Foreskin fibroblast (primary cell): ENCODE measurements at places on chromosomes 16 and 17.
A peak's percentile ranks its signal among the peaks of the same experiment; 100 is the strongest.

DNA sequence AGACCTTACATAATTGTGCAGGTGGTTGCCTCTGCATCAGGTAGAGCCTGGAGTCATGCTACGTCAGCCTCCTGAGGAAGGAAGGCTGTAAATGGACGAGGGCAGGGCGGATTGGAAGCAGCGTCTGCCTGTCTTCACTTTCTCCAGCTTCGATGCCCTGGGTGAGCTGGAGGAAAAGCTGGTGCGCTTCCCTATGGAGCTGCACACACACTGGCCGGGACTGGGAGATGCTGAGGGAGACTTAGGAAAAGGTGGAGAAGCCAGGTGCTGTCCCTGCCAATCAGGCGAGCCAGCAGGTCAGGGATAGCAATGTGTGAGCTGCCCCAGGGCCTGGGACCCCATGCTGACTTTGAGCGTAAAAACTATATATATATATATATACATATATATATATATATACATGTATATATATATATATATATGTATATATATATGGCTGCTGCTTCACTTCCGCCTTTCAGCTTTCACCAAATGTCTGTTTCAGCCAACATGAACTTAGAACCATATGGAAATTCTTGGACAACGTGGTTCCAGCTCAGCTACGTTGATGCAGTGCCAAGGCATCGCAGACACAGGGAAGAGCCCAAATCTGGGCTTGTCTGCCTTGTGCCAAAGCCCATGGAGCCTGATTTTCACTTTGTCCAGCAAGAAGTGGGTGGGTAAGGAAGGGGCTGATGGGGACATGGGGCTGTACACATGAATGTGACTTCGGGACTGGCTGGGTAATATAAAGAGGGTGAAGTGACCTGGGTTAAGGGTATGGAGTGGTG lies 71.5 kb upstream of the NKD1 start:
- DNase-seq, result no peak

- no peak for DNase-seq
Measured at GRCh38 chr17:81411305-81411704, 16.0 kb downstream of the BAHCC1 start.

DNA sequence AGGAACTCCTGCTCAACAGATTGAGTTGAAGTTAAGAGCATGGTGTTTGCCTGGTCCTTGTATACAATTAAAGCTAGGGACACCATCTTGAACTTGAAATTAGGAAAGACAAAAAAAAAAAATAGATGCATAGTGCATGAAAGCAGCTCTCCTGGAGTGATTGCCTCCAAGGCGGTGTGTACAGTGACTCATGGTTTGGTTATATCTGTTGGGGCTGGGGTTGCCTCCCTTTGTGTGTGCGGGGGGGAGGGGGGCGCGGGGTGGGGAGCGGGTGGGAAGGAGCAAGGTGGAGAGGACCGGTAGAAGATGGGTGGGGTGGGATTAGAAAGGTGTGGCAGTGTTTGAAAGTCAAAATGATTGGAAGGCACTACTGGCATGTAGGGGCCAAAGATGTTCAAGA lies 3.4 kb downstream of the TMED6 start:
- DNase-seq, result no peak

DNA sequence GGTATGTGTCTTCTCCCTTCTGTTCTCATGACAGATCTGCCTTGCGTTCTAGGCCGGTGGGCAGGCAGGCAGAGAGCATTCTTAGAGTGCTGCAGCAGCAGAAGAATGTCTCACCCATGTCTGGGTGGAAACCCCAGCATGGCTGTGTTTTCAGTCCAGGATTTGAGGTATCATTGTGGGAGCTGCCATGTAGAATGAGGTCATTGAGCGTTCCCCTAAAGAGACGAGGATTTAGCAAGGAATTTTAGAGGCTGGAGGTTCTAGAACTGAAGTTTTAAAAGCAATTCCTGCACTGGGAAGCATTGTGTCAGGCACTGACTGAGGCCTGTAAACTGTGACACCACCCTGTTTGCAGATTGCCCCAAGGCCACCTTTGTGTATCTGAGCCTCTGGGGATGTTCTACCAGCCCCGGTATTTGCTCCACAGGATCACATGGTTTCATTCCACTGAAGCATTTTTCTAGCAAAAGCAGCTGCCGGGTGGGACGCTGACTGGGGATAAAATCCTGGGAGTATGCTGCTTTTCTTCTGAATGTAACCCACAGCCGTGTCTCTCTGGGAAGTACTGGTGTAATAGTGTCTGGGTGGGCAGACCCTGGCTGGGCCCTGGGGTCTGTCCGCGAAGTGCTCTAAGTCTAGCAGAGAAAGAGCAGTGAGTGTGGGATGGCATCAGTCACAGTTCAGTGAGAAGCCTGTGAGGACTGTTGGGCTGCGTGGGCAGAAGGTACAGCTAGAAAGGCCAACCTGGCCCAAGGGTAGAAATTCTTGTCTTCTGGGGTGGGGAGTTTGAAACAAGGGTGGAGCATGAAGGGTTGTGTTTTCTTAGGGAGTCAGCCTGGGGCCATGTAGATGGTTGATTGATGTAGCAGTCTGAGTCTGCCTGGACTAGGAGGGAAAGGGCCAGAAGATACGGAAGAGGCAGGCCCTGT lies 30.2 kb downstream of the PLCD3 start:
- DNase-seq, result no peak

GRCh38 chr17:79799538-79800324 lies 2.9 kb upstream of the CBX8 start:
- no peak for DNase-seq

DNA sequence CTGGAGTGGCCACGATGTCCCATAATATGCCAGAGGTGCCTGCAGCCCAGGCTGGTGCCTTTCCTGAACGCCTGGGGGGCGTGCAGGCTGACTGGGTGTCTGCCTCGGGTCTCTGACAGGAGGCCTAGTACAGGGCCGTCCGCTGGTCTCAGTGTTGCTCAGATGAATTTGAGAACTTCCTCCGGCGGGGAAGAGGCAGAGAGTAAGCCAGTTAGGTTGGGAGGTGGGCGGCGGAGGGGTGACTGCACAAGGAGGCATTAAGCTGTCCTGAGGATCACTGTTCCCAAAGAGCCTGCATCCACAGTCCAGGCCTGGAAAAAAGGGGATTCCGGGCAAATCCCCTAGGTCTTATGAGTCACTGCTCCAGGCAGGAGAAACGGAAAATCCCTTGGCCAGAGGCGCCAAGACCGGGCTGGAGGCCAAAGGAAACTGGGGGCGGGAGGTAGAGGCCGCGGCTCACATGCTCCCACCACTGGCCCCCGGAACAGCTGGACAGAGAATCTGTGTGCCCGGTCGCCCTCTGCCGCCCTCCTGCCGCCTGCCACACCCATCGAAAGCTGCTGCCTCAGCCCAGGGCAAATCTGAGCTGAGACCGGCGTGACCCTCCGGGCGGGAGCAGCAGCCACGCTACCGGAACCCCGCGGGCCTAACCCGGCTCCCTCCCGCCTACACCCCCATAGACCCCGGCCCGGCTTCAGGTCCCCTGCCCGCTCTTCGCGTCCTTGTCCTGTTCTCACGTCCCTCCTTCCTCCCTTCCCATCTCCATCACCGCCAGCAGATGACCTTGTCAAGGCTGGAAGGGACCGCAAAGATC lies 1.2 kb downstream of the TRIM47 start:
- peak; percentile 98 for DNase-seq

- no peak for DNase-seq
Measured at GRCh38 chr17:49990331-49990730, 4.7 kb downstream of the DLX3 start.

- peak; percentile 94 for DNase-seq
Measured at GRCh38 chr17:68777243-68777855, 176.2 kb upstream of the FAM20A start.

DNA sequence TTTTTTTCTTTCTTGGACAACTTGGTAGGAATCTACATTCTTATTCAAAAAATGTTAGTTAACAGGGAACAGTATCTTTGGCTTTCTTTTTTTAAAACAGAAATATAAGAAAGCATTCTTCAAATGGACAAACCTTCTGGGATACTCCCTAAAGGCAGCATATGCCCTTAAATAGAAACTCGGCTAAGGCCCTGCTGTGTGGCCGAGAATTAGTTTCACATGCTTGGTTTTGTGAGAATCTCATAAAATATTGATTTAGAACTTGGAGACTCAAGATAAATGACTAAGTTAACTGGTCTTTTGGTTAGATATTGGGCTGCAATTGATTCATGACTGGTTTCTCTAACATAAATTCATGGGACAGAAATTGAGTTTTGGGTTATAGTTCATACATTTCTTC lies 359.9 kb upstream of the XYLT1 start:
- DNase-seq, result peak; percentile 16

GRCh38 chr17:74541176-74542111 lies 4.5 kb downstream of the CD300C start:
- DNase-seq, result no peak
